CD4-positive, alpha-beta T cell treated with Interleukin-1 beta for 1 hour (primary cell): ENCODE measurements at places on chromosomes 7 and 10.

DNA sequence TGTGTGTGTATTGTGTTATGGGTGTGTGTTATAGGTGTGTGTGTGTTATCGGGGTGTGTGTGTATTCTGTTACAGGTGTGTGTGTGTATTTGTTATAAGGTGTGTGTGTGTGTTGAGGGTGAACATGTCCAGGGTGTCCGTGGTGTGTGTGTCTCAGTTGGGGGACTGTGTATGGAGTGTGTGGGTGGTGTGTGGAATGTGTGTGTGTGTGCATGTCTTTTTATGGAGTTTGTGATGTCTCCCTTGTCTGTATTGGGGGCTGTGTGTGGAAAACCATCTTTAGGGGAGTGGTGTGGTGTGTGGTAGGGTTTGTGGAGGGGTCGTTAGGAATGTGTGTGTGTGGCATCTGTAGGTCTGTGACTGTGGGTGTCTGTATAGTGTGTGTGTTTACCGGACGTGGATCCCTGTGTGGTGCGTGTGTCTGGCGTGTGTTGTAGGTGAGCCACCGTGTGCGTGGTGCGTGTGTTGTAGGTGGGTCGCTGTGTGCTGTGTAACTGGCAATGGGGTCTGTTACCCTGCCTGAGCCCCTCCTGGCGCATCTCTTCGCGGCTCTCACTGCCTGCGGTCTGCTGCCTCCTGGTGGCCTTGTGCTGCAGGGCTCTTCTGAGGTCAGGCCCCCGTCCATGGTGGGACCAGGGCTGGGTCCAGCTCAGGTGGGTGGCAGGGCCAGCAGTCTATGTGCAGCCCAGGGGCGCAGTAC is 61.7 kb downstream of the PALD1 start:
- peak; percentile 11 for DNase-seq

- DNase-seq: no peak
Measured at GRCh38 chr10:114404171-114405010, at the start of gene AFAP1L2. TSS of gene AFAP1L2 (minus strand) at chr10:114404502. CDS start at chr10:114404455, 47 bp downstream.

DNA sequence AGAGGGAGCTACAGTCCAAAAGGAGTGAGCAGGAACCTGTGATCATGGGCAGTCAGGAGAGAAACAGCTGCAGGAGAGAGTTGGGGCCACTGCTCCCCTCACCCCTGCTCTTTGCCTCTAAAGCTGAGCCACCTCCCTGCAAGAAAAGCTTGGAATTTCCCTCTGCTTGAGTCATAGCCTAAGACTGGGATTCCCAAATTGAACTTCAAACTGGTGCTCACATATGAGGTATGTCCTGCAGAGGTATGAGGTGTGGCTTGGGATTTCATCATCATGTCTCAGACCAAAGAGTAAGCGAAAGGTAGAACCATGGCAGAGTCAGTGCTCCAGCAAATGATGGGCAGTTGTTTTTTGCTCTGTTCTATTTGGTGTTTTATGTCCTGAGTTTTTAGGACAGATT is 237.1 kb upstream of the NRP1 start:
- no peak for DNase-seq

GRCh38 chr10:118546479-118546878 is 49.0 kb downstream of the PRLHR start:
- DNase-seq: no peak

DNA sequence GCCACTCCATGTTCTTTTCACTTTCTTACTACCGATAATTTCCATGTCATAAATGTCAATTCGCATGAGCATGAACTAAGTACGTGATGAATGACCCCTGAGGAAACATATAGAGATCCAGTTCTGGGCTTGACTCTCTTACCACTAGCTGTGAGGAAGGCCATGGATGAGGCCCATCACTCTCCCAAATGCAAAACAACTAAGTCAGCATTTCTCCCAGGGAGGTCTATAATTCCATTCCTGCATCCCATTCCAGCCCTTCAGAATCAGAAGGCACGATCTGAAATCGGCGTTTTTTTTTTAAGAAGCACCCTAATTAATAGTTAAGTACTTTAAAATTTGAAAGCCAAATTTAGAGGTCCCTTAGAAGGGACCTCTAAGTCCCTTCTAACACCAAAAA is 116.5 kb downstream of the CABCOCO1 start:
- no peak for DNase-seq

DNA sequence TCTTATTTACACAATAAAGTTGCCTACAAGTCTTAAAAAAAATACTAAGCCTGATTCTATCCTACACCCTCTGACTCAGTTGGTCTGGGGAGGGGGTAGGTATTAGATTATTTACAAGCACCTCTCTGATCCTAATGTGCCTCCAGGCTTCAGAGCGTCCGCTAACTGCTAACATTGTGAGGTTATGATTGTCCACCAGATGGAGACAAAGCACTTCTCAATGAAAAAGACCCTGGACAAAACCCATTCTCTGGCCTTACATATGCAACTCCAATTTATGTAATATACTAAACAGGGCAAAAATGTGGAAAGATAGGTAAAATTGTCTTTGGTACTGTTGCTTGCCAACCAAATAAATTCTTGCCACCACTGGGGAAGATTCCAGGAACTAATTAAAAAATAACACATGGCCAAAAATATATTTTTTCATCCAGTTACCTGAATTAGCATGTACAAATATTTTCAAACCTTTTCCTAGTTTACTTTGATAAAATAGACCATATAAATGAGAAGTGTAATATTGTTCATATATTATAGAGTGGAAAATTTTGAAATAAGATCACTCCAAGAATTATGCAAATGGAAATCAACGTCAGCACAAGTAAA is 92.4 kb downstream of the KIF20B start:
- peak; percentile 47 for DNase-seq

GRCh38 chr7:5380350-5381070 is 43.1 kb downstream of the TNRC18 start:
- no peak for DNase-seq

DNA sequence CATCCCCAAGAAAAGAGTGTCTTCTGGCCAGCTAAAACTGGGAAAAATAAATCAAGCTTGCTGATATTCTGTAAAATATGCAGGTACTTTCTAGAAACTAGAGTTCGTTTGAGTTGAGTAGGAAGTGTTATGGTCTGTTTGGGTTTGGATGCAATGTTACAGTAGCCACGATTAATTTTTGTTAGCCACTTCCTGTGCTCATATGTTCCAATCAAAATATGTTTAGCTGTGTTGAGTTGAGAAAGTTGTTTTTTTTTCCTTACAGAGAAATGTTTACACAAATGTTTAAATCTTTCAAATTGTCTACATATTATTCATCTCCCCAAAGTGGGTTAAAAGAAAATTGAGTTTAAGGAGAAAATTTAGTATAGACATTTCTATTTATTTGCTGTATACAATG is 11.3 kb upstream of the LAMB1 start:
- no peak for DNase-seq

GRCh38 chr7:139078399-139078798 is 31.1 kb downstream of the ZC3HAV1 start:
- DNase-seq: no peak

- no peak for DNase-seq
Measured at GRCh38 chr7:84389242-84389641, 194.7 kb upstream of the SEMA3A start.

DNA sequence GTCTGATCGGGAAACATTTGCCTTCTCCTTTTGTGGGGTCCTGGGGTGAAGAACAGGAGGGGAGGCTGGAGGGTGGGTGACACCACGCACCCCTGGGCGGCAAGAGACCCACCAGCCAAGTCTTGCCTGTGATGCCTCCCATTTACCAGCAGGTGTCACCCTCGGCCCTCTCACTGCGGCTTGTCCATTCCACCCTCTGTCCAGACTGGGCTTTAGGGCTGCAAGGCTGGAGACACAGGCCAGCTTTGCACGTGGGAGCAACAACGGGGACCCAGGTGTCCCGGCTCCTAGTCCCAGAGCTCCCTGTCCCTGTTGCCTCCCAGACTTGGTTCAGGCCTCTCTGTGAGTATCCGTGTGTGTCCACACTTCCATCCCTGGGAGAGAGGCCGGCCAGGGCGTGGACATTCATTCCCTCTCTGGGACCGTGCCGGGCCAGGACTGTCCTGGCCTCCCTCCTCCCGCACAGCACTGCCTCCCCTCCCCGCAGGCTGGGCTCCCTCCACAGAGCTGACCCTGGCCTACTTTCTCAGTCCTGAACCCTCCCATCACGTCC is 36.2 kb upstream of the GTF2IRD1 start:
- DNase-seq: peak; percentile 60

DNA sequence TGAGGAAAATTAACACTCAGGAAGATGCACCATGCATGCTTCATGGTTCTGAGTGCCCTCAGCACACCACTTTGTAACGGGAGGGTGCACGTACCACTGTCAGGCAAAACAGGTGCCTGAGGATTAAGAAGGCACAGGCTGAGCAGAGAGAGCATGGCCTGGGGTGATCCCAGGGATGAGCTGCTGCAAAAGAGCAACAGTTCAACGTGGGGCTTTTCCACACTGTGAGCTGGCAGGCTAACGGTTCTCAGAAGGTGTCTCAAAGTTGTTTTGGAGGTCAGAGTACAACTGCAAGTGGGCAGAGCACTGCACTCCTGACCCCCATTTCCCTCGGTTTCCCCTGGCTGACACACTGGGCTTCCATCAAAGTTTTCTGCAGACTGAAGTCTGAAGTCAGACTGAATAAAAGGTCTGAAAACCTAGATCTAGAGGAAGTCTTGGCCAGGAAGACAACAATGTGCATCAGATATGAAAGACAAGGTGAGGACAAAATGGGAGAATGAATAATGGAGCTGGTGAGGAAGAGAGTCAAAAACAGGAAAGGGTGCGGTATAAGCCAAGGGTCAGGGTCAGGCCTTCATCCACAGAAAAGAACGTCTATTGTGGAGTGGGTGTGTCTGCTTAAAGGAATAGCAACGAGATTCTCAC is 20.5 kb downstream of the ZNF438 start:
- no peak for DNase-seq

DNA sequence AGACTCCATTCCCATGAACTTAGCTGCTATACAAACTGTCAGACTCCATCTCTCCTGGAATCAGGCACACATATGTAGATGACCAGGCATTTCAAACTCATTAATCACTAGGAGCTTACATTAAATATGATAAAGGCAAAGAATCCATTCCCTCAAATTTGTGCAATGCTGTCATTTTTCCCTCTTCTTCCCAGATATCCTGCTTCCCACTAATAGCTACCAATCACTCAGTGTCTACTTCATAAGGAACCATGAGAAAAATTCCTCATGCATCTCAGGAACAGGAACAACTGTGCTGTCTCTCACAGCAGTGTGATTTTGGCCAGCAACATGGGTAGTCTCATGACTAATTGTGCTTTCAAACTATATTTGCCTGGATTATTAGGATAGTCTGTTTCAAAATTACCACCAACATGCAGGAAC is 133.9 kb downstream of the DKK1 start:
- no peak for DNase-seq

- no peak for DNase-seq
Measured at GRCh38 chr7:132866144-132866531, 215.8 kb downstream of the CHCHD3 start.

DNA sequence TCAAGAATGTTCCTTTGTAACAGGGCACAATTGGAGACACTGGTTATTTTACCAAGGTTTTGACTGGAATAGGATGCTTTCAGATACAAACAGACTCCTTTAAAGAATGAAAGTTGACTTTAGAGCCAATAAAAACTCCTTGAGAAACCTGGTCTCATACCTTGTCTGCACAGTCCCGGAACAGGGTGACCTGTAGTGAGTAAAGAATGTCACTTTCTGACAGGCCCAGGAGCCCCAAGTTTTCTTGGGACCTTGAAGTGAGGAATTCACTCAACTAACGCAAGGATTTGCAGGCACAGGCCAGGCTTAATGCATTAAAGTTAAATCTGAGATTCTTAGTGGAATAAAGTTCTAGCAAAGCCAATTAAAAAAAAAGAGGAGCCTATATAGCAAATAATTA is 11.5 kb upstream of the GARS1 start:
- DNase-seq: no peak

- DNase-seq: no peak
Measured at GRCh38 chr10:127563718-127564553, 14.8 kb downstream of the NPS start.

DNA sequence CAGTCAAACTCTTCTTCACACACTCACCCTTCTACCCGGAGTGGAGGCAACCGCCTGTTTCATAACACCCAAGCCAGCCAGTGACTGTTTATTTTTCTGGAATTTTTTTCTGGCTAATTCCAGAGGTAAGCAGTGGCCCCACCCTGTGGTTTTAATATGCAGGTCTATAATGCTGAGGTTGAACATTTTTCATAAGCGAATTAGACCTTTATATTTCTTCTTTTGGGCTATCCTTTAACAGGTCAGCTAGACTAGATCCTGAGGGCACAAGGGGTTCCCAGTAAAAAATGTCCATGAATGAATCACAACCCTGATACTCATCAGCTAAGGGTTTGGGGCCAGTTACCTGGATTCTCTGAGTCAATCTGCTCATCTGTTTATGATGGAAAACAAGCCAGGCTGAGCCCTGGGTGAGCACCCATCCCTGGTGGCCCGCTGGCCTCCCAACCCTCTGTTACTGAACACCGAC is 76.2 kb downstream of the GRB10 start:
- DNase-seq: no peak

DNA sequence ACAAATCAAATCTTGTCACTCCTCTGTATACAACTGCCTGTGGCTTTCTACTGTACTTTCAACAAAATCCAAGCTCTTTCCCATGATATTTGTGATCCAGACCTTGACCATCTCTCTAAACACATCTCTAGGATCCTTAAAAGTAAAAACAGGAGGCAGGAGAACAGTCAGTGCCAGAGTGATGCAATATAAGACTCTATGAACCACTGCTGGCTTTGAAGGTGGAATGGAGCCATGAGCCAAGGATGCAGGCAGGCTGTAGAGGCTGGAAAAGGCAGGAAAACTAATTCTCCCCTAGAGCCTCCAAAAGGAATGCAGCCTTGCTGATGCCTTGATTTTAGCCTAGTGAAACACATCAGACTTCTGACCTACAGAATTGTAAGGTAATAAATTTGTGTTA is 45.5 kb upstream of the LRRN3 start:
- DNase-seq: no peak

GRCh38 chr7:105567821-105568220 is 13.5 kb downstream of the EFCAB10 start:
- no peak for DNase-seq

DNA sequence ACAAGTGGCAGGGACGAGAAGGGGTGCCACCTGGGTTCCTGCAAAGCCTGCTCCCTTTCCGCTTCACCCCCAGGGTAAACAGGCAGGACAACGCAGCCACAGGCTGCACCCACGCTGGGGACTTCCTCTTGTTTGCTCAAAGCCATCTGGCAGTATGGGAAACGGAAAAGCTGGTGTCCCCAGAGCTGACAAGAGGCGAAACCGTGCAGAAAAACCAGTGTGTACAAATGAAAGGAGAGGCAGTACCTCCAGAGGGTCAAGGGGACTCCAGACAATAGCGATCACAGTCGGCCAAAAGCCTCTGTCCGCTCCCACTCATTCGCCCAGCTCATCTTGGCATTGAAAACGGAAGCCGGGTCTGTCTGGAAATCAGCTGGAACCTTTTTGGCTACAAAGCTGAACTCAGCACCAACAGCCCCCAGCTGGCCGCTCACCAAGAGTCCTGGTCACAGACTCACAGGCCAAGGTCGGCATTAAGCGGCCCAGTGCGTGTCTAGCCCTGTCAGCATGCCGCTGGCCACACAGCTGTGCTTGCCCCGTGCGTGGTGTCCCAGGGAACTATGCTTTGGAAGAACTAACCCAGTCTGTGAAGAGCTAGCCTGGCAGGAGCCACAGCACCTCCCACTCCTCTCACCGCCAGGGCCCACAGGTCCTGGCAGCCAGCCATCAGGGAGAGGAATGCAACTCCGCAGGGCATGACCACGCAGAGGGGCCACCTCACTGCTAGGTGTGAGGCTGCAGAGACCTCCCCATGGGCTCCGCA is 10.4 kb downstream of the TNS3 start:
- DNase-seq: no peak

- no peak for DNase-seq
Measured at GRCh38 chr10:66234872-66235271, 691.0 kb upstream of the LRRTM3 start.
